HS-27A (cell line): ENCODE measurements at places on chromosomes 5 and 9.

DNA sequence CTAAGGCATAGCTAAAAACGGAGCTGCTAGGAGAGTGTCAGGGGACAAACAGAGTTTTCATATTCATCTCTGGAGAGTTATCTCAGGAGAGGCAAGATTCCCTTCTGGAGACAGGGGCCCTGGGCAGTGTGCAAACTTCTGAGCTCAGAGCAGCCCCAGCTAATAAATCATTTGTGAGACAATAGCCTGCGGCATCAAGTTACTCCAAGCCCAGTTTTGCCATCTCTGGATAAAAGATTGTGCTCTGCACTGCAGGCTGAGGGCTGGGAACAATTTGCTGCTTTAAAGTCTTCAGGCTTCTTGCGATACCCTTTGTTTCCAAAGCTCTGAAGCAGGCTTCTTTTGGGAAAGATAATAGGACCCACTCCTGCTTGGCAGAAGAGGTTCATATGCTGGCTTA is 164.3 kb upstream of the BRINP1 start:
- DNase-seq, result no peak

GRCh38 chr5:178519804-178520203 is 70.4 kb downstream of the COL23A1 start:
- DNase-seq, result no peak

DNA sequence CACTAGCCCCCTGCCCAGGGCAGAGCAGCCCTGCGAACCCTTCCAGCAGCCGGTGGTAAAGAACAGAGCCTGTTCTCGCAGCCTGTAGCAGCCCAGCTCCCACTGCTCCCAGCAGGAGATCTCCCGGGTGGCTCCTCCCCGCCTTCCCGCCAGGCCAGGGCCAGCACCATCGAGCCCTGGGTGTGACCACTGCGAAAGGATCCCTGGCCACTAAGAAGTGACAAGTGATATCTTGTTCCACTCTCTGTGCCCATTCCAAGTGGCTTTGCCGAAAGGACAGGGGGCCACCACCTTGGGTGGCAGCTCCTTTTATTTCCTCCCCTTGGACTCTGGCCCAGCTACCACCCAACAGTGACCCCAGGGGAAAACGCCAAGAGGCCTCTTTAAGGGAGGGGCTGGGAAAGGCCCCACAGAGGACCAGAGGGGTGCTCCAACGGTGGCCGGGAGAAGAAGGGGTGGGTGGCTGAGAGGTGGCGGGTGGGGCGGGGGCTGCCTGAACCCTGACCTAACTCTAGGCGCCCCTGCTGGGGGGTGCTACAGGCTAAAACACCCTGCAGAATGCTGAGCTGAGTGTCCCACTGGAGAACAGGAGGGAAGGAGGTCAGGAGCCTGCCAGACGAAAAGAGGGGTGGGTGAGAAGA is 1.6 kb downstream of the NACC2 start:
- DNase-seq, result no peak

DNA sequence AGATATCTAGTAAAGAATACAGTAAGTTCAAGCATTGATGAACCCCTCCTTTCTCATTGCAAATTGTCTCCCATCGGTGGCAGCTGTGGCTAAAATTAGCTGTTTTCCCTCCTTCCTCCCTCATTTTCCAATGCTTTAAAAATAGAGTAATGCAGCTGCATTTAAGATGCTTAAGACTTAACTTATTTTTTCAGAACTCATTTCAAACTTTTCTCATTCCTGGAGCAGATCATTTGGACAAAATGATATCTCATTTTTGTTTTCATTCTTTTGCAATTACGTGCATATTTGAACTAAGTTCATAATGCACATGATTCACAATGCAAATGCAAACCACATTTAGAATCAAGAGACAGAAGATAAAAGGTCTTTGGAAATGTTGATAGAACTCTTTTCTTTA is 14.6 kb downstream of the HSPB3 start:
- DNase-seq, result no peak

- DNase-seq, result no peak
Measured at GRCh38 chr5:113578091-113578490, 64.6 kb downstream of the YTHDC2 start.

DNA sequence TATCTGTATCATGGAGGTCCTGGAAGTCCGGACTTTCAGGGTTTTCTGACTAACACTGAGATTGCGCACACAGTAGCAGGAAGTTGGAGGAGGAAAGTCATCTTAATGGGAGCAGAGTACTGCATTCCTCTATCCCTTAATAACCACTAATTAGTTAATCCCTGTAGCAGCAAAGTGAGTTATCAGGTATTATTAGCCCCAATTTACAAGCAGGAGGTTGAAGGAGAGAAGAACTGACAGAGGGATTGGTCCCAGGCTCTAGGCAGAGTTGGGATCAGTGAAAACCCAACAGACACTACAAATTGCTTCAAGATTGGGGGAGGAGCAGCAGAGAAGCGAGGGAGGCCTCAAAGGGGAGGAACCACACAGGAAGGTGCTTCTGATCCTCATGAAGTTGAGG is 74.5 kb upstream of the XPA start:
- DNase-seq, result no peak

- peak; percentile 53 for DNase-seq
Measured at GRCh38 chr9:129166623-129167557, 11.2 kb downstream of the IER5L start.
